ENCODE measurements at places on chromosomes 3 and 15.
A peak's percentile ranks its signal among the peaks of the same experiment; 100 is the strongest.

- DNase-seq, result no peak
These were observed 646.6 kb downstream of the TUSC7 start for GRCh38 chr3:117356091-117356705.

- DNase-seq, result no peak
These were observed 9.8 kb downstream of the MSL2 start for GRCh38 chr3:136186344-136186743.

DNA sequence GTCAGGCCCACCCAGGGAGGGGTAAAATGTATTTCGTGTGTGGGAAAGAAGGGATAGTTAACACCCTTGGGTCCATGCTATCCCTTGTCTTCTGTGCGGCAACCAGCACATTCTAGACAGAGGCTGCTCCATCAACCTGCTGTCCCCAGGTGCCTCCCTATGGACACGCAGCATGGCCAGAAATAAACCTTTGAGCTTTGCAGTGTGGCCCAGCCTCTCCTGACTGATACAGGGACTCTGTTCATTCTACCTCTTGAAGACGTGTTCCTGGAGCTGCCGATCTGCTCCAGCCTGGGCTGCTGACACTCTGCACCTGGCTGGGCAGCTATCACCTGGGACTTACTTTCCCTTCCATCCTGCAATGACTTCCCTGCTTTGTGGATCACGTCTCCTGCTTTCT is 4.1 kb upstream of the KLF13 start:
- no peak for DNase-seq

- no peak for DNase-seq
These were observed 619.0 kb upstream of the AGTR1 start for GRCh38 chr3:148078658-148079057.

- DNase-seq, result no peak
These were observed 73.3 kb downstream of the MRPL46 start for GRCh38 chr15:88393719-88394519.

DNA sequence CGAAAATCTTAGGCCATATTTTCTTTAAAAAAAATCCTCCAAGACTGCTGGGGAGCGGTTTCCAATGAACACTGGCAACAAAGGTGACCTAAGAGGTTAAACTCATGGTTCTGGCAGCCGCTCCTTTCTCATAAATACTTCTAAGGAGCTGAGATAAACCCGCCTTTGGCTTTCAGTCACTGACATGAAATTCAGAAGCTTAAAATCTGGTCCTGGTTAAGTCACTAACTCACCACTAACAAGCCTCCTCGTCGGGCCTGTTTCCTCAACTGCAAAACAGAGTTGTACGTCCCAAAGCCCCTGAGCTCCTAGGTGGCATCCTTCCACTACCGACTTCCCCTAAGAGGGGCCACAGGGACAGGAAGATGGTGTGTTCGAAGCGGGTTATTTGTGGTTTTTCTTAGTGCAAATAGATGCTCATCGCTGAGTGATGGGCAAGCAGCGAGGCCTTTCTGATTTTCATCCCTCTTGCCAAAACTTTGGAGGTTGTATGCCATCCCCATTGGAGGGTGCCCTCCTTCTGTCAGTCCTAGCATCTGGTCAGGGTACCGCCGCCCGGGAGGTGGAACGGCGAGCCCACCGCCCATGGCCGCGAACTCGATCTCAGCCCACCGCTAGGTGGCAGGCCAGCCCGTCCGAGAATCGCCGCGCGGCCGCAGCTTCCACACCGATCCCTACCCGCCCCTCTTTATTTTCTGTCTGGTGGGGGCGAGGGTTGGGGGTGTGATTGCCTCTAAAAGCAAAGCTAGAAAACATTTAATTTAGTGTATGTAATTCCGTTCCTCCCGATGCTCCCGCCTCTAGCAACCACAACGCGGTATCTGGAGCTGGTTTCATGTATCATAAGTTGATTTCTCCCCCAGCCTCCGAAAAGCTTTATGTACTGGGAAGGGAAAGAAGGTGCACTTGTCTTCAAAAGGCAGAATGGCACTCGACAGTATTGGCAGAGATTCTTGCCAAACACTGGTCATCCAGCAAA is 4.6 kb downstream of the BCL6 start:
- peak; percentile 94 for DNase-seq

GRCh38 chr3:101722394-101723173 is 1.8 kb upstream of the CEP97 start:
- no peak for DNase-seq

DNA sequence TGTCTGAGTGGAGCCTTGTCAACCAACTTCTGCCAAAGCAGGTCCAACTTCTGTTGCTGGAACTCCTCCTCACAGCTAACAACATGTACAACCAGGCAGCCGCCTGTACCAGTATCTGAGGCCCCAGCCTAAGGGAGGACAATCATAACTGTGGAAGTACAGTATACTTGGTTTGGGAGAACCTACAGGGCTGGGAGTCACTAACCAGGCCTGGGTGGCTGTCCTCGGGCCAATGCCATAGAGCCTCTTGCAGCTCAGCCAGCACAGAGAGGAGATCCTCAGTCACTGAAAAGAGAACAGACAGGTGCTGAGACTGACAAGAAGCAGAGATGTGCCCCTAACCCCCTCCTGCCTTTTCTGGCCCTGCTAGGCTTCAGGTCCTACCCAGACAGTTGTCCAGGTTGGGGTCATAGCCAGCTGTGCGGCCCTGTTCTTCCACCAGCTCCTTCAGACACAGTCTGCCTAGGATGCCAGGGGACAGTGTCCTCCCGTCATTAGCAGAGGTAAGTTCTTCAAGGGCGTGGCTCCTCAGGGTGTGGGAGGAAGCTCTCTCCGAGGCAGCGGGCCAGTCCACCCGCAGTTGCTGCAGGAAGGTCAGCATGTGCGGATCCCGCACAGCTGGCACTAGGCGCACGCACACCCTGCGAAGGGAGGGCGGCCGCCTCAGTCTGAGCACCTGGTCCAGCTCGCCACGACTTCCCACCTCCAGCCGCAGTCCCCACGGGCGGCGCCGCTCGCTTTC is 980 bp downstream of the DALRD3 start:
- no peak for DNase-seq

GRCh38 chr3:100982710-100983109 is 10.5 kb downstream of the ABI3BP start:
- no peak for DNase-seq

DNA sequence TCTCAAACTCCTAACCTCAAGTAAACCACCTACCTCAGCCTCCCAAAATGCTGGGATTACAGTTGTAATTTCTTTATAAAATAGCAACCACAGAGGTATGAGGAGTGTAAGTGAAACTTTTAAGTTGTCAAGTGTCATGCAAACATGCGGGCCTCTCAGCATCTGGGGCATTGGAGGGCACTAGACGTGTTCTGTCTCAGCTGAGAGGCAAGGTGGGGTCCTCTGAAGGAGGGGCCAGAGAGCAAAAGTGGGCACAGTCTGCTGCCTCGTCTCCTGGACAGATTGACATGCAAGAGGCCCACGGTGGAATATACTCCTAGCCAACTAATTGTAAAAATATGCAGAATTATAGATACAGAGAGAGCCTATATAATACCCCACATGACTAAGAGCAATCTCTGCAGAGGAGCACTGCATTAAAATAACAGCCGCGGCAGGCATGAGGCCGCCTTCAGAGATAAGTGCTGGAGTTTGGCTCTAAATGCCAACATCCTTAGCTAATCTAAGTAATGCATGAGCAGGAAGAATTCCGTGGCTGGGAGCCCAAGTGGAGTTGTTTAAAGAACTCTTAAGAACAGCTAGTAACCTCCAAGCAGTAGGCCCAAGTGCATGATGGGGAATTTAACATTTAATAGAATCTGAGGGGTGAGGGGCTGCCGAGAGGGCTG is 87.8 kb upstream of the RNU6-1 start:
- no peak for DNase-seq
